ENCODE measurements at places on chromosomes 4 and X.
A peak's percentile ranks its signal among the peaks of the same experiment; 100 is the strongest.

GRCh38 chr4:158192439-158193158 is 17.7 kb upstream of the TMEM144 start:
- DNase-seq = no peak

DNA sequence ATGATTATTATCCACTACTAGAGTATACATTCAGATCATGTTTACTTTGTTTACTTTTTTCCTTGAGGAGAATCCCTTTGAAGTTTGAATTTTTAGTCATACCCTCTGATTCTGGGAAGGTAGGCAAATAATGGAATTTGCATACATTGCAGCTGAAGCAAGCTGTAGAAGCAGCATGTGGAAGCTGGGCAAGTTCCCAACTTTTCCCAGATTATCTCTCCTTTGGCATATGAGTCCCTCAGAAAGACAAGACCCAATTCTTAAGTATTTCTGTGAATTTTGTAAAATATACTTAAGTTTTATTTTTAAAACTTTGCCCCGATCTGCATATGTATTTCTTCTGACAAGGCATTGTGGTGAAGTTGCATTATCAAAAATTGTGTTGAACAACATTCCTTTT is 94.9 kb downstream of the CNKSR2 start:
- DNase-seq = no peak

DNA sequence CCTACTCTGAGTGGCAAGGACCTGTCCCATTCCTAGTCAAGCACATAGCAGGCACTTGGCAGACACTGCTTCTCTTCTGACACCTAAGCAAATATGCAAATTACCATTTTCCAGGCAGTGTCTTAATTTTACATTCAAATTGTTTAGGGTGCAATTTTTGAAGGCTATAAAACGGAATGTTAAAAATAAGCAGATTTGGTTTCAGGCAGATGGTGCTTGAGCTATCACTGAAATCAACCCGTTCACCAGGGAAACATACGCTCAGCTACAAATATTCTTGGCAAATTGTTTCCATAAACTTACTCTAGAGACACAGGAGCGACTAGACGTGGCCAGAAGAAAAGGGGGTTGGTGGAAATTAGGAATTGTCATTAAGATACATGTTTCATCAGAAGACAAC is 45.7 kb downstream of the BEND2 start:
- DNase-seq = no peak

GRCh38 chr4:53688186-53688790 is 97.0 kb upstream of the LNX1 start:
- DNase-seq = peak; percentile 86

DNA sequence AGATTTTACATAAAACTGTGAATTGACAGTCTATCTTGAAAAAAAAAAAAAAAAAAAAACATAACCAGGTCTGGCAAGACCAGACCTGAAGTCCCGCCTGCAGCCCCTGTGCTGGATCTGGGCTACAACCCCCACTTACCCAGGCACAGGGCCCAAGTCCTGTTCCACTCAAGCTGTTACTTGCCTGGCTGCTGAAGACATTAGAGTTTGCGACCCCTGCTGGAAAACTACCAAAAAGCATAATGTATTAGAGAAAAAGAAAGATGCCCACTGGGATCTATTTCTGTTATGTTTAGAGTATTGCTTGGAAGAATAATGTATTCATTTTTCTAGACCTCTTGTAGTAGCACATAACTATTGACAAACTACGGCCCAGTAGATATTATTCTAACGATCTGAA is 4.7 kb downstream of the HS3ST1 start:
- no peak for DNase-seq

GRCh38 chr4:83906561-83906960 is 370.7 kb downstream of the GPAT3 start:
- DNase-seq = no peak

DNA sequence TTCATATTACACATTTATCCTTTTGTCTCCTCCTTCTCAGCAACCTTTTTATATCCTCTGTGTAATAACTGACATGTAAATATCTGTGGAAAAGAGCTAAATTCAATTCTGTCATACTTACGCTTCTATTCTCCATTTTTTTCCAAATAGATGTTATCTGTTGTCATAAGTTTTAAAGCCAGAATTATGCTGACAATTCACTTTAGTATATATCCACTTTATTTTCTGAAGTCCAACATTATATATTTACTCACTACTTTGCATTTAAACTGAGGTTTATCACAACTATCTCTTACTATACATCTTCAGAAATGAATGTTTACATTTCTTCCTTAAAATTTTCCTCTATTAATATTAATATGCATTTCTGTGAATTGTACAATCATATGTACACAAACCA is 247.9 kb upstream of the PCDH10 start:
- no peak for DNase-seq

- no peak for DNase-seq
These were observed 249.4 kb downstream of the ADAMTS3 start for GRCh38 chr4:72319601-72320021.

DNA sequence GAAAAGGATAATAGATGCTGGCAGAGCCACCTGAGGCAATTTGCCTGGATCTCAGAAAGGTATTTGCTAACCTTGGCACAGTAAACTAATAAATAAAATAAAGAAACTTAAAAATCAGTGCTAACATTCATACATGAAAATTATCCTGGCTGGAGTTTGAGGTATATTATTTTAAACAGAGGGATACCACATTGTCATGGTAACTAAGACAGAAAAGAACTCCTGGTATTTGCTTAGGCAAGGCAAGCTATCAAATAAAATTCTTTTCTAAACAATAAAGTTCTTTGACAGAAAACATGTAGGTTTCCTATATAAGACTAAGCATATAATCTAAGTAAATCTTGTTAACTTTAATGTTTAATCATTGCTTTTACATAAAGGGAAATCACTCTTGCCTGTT is 218.8 kb downstream of the MAGEB17 start:
- no peak for DNase-seq

GRCh38 chrX:112746812-112747595 is 67.3 kb upstream of the LHFPL1 start:
- DNase-seq = no peak

- no peak for DNase-seq
These were observed 33.1 kb downstream of the KDM6A start for GRCh38 chrX:44906041-44906440.

DNA sequence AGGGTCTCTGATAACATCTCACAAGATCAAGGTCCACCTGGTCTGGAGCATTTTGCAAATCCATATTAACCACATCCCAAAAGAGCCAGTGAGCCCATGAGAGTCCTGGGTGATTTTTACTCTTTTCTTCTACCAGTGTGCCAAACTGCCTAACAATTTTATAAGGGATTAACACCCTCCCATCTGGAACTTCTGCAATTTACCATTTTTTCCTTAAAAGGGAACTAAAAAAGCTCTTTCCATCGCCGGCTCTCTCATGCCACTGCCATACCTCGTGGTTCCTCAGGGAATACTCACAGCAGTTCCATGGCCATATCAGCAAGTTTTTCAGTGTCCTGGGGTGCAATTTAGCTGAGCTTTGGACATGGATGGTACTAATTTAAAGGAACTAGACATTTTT is 55.7 kb downstream of the SEPSECS start:
- DNase-seq = no peak
